Ureter (tissue), 1 donor: ENCODE measurements at places on chromosomes 11 and 22.

DNA sequence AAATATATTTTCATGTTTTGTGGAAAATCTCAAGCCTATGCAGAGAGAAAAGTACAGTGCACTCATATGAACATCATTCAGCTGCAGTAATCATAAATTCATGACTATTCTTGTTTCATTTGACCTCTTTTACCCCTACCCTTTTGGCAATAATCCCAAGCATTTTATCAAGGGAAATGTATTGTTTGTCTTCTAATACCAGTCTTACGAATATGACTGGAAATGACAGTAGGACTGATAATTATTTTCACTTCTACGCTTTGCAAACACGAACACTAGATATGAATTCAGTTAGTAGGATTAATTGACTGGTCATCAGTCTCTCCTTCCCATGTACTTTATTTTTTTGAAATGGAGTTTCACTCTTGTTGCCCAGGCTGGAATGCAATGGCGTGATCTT is 90.3 kb downstream of the MTMR3 start:
- no peak for DNase-seq

DNA sequence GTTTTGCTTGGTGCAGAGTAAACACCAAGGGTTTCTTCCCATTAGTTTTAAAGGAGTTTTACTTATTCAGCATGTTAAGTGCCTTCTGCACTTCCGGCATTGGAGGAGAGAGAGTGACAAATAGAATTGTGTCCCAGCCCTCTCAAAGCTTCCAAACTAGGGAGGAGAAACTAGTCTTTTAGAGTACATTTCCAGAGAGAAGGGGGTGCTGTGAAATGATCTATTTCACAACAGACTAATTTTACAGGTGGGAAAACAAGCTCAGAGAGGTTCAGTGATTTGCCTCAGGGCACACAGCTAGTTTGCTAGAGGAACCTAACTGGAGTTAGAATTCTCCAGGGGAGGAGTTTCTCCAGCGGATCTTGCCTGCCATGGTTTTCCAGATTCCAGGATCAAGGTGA is 12.6 kb downstream of the MPST start:
- no peak for DNase-seq

DNA sequence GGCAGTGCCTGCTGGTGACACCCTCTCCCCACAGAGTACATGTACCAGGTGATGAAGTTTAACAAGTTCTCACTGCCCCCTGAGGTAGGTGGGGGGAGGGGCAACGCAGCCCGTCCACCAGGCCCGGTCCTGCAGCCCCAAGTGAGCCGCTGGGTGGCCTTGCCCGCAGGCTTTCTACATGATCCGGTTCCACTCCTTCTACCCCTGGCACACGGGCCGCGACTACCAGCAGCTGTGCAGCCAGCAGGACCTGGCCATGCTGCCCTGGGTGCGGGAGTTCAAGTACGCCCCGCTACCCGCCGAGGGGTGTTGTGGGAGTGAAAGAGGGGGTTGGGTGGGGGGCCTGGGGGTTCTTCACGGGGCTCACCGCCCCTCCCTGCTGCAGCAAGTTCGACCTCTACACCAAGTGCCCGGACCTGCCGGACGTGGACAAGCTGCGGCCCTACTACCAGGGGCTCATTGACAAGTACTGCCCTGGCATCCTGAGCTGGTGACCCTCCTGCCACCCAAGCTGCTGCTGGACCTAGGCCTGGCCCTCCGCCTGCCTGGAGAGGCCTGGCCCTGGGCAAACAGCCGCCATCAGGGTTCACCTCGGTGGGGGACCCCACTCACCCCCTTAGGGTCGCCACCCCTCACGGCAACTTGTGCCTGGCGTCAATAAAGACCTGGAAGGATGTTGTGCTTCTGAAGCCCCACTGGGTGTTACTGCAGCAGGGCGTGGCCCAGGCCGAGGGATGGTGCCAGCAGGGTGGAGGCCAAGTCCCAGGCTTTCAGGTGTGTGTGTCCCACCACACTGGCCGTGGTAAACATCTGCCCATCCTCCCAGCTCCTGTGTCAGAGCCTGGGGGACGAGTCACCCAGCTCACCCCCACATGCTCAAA is 2.9 kb downstream of the MIOX start:
- no peak for DNase-seq

- DNase-seq = no peak
Observed at GRCh38 chr11:71083105-71083504, 169.3 kb downstream of the SHANK2 start.

DNA sequence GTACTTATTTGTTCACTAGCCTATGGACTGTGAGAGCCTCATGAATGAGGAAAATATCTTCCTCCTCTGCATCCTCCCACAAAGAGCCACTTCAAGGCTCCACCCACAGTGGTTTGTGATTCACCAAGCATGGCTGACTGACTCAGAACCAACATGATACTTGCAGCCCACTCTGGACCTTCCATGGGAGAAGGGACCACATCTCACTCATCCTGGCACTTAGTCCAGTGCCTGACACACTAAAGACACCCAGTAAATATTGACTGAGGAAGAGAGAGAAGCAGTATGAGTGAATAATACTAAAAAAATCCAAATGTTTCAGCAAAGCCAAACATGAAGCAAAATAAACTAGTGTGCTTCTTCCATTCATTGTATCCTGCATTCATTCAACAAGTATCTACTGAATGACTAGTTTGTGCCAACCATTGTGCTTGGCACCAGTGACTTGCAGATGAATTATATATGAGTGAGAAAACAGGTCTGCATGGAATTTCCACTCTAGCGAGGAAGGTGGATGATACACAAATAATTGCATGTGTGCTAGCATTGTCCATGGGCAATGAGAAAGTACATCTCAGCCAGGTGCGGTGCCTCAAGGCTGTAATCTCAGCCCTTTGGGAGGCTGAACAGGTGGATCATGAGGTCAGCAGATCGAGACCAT is 54.9 kb upstream of the BLID start:
- no peak for DNase-seq

DNA sequence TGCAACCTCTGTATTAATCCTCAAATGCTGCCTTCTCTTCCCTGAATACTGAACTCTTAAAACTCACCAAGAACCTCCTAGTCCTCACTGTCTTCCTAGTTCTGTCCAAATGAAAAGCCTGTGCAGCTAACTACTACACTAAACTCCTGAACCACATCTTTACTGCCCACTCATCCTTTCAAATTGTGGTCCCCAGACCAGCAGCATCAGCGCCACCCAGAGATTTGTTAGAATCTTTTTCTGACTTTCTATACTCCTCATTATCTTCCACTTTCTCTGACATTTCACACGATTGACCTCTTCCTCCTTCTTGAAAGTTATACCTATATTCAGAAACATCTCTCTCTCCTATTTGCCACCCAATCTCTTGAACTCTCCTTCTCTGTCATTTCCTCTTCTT is 461.3 kb downstream of the DLG2 start:
- no peak for DNase-seq

DNA sequence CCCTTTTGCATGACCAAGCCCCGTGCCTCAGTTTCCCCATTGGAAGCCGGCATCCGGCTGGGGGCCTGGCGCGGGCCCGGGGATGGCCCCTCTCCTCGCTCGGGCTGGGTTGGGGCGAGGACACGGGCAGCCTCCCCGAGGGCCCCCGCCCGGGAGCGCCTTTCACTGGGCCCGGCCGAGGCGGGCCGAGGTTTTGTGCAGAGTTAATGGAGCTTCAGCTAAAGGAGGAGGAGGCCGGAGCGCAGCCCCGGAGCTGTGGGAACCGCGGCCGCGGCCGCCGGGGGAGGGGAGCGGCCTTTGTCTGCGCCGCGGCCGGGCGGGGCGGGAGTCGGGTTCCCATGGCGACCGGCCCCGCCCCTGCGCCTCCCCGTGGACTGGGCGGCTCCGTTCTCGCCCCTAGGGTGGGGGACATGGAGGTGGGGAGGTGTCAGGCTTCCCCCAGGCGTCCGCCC is 1.4 kb upstream of the MAPK11 start:
- no peak for DNase-seq

- no peak for DNase-seq
Observed at GRCh38 chr11:45062115-45062514, 84.3 kb upstream of the PRDM11 start.

DNA sequence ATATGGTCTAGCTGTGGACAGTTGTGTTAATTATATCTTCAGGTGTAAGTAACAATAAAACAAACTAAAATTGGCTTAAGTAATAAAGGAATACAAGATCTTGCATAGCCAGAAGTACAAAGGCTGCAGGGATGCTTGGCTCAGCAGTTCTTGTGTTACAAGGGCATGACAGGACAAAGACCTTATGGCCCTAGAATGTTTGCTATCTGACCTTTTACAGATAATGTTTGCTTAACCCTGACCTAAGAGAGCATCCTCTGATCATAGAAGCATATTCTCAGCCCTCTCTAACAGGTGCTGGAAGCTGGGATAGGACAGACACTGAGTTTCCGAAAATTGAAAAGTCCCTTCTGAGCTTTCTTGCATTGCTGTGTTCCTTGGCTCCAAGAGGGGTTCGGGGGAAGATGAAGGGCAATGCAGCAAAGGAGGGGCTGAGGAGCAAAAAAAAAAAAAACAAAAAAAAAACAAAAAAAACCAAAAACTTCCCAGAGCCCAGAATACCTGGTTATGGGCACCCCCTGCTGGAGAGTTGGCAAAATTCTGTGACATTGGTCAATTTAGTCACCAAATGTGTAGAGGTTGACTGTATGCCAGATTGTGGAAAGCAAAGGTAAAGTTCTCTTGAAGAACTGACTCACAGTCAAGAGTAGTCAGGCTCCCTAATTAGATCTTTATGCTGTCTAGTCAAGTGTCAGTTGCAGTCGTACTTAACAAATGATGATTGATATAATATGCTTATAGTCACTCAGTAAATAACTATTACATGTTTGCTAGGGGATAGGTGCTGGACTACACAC is 10.4 kb upstream of the HIKESHI start:
- DNase-seq = no peak

GRCh38 chr11:32006799-32007388 is 84.0 kb upstream of the RCN1 start:
- DNase-seq = no peak

GRCh38 chr11:13033760-13034533 is 24.8 kb downstream of the RASSF10 start:
- DNase-seq = no peak

DNA sequence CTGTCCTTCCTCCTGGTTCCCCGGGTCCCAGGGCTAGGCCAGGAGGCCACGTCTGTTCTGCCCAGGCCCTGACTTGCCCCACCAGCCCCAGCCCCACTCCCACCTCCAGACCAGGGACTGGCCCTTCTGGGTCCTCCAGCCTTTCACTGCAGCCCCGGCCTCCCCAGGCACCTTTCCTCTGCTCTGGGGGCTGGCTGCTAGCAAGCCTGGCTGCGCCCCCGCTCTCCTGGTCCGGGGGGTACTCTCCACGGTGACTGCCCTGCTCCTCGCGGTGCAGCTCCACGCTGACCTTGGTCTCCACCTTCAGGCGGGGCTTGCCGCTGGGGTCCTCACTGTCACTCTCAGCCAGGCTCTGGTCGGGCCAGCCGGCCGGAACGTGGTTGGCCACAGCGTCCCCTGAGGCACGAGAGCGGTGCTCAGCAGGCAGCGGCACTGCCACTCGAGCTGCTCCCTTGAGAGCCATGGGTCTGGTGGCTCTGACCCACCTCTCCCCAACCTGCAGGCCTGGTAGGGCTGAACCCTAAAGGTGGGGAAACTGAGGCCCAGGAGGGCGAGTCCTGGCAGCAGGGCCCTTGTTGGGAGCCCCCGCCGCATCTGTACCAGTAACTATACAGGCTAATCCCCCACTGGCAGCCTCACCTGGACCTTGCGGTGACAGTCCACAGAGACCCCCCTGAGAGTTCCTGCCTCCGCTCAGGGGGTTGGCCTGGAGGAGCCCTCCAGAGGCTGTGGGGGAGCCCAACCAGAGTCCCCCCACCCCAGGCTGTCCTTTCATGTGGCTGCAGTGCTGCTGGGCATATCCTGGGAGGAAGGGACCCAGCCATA is 29.0 kb downstream of the TRMU start:
- DNase-seq = no peak

GRCh38 chr11:15523543-15523942 is 408.8 kb downstream of the INSC start:
- DNase-seq = no peak

DNA sequence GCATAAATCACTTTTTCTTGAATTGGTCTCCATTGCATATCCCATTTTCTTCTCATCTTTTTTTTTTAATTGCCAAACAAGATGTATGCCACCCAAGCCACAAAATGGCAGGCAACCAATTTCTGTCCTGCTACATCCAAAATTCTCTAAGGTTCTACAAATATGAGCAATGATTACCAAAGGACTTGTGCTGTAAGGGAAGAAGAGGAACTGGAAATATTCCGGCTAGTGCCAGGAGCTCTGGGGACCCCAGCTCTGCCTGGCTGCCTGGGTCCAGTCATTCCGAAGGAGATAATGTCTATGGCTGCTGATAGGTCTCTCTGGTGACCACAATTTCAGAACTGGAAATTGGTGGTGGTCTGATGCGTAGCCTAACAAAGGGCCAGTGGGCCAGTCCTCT is 17.1 kb upstream of the SNX32 start:
- DNase-seq = no peak

GRCh38 chr22:44408829-44409192 is 89.2 kb downstream of the RTL6 start:
- DNase-seq = no peak

DNA sequence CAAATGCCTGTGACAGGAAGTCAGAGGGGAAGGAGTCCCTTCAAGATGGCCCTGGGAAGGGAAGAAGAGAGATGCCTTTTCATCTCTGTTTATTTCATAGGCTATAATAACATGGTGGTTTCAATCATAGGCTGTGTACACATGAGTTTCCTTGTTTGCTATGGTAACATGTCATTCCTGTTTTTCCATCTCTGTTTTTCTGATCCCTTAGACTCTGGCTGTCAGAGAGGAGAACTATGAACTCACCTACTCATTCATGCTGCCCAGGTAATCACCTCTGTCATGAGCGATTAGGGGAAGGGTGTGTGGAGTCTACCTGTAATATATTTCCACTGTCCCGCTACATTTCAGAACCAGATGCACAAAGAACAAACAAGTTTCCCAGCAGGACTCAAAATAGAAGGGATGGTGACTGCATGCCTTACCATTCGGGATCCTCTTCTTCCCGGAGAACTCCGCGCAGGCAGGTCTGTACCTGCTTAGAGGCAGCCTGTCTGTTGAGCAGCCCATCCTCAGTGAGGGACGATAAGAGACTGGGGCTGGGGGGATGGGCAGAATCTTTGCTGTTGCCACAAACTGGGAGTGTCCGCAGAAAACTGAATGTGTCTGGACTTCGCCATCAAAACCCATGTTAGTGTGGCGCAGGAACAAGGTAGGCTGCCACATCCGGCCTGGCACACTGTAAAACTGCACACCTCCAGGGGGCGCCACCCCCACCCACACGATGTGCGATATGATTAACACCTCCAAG is 7.1 kb upstream of the PEX26 start:
- no peak for DNase-seq
